WTC11 (cell line): ENCODE measurements at places on chromosomes 16 and 17.

DNA sequence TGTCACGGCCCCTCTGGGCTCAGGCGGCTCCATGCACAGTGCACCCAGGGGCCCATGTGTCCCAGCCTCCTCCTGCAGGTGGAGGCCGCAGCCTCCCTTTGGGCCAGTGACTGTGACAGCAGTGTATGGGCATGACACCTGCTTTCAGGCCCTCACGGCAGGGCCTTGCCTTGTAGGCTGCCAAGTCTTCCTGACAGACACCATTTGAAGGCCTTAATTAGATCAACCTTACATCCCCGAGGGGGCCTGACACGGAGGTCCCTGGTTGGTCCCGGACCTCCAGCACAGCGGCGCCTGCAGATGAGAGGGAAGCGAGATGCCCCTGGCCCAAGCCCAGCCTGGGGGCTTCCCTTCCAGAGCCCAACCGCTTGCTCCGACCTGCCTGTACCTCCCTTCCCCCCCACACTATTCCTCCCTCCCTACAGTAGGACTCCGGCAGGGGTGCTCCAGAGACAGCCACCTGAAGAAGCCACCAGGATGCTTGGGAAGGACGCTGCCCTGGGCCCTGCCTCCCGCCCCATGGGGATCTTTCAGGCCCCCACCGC is 31.9 kb downstream of the BAIAP2 start:
- DNase-seq = no peak

DNA sequence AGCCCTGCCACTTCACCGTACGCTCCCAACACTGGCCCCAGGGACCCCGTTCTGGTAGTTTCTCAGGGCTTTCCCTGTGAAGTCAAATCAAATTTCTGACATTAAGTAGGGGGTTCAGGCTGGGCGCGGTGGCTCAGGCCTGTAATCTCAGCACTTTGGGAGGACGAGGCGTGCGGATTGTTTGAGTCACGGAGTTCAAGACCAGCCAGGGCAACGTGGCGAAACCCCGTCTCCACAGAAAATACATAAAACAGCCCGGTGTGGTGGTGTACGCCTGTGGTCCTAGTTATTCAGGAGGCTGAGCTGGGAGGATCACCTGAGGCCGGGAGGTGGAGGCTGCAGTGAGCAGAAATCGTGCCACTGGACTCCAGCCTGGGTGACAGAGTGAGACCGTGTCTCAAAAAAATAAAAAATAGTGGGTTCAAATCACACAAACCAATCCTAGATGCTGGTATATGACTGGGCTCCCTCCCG is 632 bp downstream of the CYBC1 start:
- no peak for DNase-seq

GRCh38 chr17:17422641-17423040 is 54.2 kb upstream of the MED9 start:
- DNase-seq = no peak

DNA sequence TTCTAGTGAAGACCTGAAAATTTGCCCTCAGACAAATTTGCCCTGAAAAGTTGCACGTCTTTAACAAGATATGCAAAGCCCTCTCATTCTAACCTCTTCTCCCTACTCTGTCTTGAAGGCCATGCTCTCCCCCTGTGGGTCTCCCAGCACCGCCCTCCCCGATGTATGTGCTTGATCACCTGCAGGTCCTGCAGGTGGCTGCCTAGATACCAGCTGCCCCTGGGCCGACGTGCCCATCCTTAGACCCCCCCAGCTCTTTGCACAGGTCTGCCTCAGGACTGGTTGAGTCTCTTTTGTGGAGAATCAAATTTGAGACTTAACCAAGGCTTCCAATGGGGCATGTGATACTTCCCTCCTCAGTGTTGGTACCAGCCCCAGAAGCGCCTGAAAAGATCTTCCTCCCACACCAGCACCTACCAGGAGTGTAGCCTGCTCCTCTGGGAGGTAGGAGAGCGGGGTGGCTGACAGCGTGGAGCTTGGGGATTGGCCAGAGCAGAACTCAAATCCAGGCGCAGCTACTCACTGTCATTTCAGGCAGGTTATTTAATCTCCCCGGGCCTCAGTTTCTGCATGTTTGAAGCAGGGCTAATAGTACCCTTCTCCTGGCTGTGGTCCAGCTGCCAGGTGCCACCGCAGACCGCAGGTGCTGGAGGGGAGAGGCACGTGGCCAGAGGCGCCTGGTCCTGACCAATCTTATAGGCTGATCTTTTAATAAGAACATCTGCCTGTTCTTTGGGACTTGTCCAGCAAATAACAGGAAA is 4.5 kb upstream of the MRPL38 start:
- DNase-seq = no peak

DNA sequence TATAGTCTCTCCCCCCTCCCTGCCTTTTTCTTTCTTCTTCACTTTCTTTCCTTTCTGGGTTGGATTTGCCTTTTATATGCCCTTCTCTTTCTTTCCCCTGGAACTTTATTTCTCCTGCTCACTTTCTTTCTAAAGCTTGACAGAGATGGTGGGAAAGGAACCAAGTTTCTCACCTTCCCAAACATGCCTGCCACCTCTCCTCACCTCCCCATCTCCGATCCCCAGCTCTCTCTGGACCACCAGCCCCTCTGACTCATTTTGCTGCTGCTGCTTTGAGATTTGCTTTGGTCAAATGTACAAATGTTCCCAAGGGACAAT is 6.7 kb upstream of the LHX1 start:
- no peak for DNase-seq

DNA sequence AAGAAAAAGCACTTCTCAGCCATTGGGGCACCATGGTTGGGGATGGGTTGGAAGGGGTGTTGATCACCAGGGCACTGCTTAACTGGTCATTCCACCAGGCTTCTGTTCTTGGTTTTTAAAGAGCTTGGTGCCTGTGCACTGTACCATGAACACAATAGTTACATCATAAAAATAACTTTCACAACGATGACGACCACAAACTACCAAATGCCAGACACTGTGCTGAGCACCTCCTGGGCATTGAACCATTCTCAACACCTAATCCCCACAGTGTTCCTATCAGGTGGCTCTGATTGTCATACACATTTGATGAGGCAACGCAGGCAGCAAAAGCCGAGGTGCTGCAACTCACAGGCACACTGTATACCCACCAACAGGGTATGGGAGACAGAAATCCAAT is 208.0 kb downstream of the FOXL1 start:
- no peak for DNase-seq

DNA sequence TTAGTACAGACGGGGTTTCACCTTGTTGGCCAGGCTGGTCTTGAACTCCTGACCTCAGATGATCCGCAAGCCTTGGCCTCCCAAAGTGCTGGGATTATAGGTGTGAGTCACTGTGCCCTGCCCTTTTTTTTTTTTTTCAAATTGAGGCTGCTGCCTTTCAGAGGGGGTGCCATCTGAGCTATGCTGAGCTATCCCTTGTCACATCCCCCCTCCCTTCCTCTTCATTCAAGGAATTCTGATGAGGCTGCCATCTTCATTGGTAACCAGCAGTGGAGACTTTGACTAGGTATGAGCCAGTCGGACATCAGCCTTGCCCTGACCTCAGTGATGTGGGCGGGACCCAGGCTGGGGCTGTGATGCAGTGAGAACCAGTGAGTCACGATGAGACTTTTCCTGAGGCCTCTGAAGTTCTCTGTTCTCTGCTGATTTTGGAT is 24.4 kb upstream of the GPT2 start:
- DNase-seq = no peak

GRCh38 chr17:6304894-6305612 is 129.9 kb downstream of the AIPL1 start:
- DNase-seq = no peak
